NCI-H1092 treated with DMSO at 0.1 percent for 48 hours (cell line): ENCODE measurements at places on chromosomes 1 and 21.

DNA sequence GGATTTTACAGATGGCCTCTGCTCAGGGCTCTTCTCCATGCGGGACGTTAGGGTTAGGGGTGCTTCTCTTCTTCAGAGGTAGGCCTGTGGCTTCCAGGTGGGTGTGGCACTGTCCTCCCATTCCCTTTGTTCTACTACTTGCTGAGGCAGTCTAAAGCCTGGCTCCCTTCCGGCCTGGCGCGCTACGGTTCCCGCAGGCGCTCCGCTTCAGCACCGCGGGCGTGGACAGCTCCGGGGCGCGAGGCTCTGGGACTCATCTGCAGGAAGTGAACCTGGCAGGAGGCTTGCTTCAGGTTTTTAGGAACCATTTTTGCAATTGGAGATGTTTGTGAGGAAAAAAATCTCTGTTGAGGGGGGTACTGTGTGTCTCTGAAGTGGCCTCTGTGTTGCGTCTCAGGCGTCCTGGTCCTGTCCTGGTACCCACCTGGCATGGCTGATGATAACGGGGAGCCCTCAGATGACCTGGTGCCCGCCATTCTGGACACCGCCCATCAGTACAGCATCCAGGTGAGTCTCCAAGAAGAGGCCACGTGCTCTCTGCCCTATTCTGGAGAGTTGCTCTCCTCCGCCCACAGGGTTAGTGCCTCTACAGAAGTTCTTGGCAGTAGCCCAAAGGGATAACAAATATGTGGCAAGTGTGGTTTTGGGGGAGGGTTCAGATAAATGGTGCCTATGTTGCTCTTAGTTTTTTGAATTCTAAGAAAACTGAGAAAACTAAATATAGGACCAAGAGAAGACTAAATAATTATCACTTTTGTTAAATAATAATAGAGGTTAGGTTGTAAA, 1.9 kb downstream of the MANEAL start:
- no peak for DNase-seq

- no peak for DNase-seq
Measured at GRCh38 chr1:30957560-30958222, 49.1 kb upstream of the SDC3 start.

GRCh38 chr1:205088341-205088740, 4.1 kb upstream of the TMEM81 start:
- no peak for DNase-seq

DNA sequence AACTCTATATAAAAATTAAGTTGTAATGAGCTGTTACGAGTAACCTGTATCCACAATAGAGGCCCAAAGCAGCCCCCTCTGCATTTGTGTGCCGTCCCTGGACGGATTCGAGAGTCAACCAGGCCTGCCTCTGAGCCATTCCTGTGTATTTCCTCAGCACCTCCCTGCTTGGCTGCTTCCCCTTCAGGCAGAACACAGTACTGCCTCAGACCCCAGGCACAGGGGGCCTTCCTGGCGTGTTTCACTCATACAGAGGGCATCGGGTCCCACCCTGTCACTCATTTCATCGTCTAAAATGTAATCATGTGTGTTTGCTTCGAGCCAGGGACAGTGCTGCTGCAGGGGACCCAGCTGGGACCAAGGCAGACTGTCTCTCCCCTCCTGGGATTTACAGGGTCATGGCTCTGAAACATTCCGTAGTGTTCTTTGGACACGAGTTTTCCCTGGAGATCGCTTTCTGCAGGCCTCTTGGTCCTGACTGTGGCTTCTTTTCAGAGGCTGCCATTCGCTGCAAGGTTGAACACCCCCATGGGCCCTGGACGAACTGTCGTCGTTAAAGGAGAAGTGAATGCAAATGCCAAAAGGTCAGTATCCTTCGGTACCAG, 19.4 kb downstream of the LGALS8 start:
- no peak for DNase-seq

GRCh38 chr1:22751124-22751531, 40.5 kb downstream of the EPHB2 start:
- no peak for DNase-seq

- DNase-seq: peak; percentile 14
Measured at GRCh38 chr21:34796518-34797200, 127.9 kb downstream of the CLIC6 start.

DNA sequence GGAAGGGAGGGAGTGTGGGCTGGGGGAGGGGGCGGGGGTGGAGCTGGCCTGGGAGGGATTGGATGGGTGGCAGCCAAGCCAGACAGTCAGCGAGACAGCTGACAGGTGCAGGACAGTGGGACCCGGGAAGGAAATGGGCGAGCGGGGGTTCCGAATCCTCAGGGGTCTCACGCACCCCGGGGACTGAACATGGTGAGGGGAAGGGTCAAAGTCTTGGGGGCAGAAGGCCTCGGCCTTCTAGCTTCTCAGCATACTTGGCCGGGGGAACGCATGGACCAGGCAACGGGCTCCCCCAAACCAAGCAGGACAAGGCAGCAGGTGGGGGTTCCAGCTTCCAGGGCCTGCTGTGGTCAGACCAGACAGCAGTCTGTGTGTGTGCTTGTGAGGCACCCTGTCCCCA, 23.1 kb downstream of the CASZ1 start:
- DNase-seq: no peak

DNA sequence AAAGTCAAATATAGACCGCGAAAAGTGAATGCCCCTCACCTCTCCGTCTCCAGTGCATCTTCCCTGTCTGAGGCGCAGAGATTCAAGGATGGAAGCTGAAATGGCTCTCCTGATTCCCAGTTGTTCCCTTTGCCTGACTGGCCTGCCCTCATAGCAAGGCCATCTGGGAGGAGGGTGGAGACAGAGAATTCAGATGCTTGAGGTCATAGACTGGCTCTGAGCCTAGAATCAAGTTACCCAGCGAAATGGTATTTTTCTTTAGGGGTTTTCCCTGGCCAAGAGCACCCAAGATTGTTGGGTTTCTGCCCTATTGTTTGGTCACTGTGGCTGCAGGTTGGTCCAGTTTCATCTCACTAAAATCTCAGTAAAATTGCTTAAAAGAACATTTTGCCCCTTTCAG, 7.2 kb downstream of the METTL13 start:
- DNase-seq: no peak

- no peak for DNase-seq
Measured at GRCh38 chr1:11788549-11789053, 17.2 kb downstream of the MTHFR start.

GRCh38 chr1:111707906-111708305, 31.3 kb downstream of the INKA2 start:
- no peak for DNase-seq

DNA sequence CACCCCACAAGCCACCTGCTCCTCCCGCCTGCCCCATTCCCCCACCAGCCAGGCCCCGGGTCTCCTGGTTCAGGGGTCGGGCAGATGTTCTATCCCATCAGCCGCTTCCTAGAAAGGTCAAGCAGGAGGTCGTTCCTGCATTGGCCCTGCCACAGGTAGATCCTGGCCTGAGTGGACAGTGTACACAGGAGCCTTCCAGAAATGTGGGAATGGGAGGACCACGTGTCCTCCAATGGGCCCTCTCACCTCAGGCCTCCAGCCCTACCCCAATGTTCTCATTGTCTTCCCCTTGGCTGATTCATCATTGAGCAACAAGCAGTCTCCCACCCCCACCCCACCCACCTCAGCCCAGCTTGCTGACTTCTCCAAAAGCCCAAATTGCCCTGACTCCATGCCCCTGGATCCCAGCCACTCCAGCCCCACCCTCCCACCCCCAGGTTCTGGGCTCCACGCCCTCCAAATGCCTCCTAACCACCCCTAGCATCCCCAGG, 2.1 kb downstream of the S100A16 start:
- DNase-seq: no peak

GRCh38 chr1:2451741-2452140, 24.3 kb upstream of the PLCH2 start:
- DNase-seq: no peak

DNA sequence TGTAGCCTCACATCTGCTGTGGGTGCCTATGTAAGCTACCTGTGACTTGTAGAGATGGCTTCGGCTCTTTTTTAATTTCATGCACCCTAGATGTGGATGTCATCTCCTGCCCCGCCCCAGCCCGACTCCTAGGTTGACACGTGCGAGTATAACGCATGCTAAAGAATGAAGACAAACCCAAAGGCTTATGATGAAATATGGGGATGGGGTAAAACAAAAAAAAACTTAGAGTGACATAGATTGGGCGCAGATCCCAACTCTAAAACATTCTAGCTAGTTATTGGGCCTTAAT, 613 bp upstream of the ERO1B start:
- no peak for DNase-seq

DNA sequence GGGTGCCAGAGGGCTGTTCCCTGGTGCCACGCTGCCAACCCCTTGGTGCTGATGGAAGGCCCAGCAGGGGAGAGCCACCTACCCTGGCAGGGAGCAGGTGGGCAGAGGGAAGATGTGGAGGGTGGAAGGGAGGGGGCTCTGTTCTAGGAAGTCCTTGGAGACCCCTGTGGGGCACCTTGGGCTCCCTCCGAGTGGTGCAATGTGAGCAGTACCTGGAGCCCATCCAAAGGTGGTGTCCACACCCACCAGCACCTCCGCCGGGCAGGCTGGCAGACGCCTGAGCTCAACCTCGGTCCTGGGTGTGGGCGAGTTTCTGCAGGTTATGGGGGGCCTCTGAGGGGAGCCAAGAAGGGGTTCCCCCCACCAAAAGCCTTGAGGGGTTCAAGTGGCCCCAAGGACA, 11.3 kb upstream of the DNMT3L start:
- DNase-seq: no peak

- no peak for DNase-seq
Measured at GRCh38 chr1:78918157-78918556, 88.4 kb downstream of the ADGRL4 start.

- DNase-seq: no peak
Measured at GRCh38 chr1:234208791-234209190, 164.5 kb upstream of the COA6 start.

GRCh38 chr1:238377280-238377919, 486.7 kb upstream of the ZP4 start:
- no peak for DNase-seq

GRCh38 chr1:163162381-163162914, 40.3 kb downstream of the RGS5 start:
- DNase-seq: no peak

DNA sequence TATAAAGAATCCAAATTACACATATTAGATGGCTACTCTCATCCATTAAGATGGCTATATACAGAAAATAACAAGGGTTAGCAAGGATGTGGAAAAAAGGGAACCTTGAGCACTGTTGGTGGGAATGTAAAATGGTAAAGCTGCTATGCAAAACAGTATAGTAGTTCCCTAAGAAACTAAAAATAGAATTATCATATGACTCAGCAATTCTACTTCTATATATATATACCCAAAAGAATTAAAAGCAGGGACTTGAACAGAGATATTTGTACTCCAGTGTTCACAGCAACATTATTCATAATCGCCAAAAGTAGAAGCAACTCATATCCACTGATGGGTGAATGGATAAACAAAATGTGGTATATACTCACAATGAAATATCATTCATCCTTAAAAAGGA, 126.1 kb downstream of the KCNH1 start:
- no peak for DNase-seq

DNA sequence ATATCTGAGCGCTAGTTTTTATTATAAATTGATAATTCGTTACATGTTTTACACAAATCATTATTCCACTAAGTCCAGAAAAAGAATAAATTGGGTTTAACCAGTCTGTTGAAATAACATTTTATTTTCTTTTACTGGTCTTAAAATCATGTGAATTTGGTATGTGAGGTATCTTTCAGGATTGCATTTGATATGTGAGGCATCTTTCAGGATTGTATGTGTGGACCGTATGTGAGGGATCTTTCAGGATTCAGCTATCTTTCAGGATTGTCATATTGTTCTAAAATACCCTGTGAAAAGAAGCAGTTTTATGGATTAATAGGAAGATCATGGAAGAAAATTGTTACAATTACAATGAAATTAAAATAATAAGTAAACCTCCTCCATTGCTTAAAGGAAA, 42.9 kb downstream of the USP25 start:
- DNase-seq: no peak

- peak; percentile 79 for DNase-seq
Measured at GRCh38 chr1:107141491-107142126, 770 bp downstream of the NTNG1 start.

- DNase-seq: no peak
Measured at GRCh38 chr1:117166076-117166475, 44.5 kb upstream of the TRIM45 start.

DNA sequence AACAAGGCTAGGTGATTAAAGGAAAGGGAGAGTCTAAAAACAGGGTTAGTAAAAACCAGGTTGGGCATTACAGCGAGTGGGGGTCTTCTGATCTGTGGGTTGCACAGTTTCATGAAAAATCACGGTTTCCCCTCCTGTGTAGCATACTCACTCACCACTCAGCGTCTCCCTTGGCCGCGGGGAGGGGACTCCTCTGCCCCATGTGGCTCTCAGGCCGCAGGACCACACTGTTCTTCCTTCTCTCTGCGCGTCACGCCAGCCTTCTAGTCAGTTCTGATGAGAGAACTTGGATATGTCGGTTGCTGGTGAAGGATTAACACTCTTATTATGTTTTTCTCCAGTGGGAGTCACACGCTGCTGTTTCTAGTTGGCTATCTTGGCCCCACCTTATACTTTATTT, 254.6 kb upstream of the LRRC7 start:
- no peak for DNase-seq

- no peak for DNase-seq
Measured at GRCh38 chr1:203520315-203520714, 26.4 kb downstream of the OPTC start.
